ENCODE measurements at places on chromosomes 7 and 10.
A peak's percentile ranks its signal among the peaks of the same experiment; 100 is the strongest.

GRCh38 chr7:68246189-68246633 is 1249.6 kb downstream of the TYW1 start:
- no peak for DNase-seq

- DNase-seq, result no peak
Observed at GRCh38 chr10:97034958-97035769, 150.6 kb downstream of the SLIT1 start.

GRCh38 chr10:34959321-34959720 is 130.8 kb downstream of the CUL2 start:
- no peak for DNase-seq

DNA sequence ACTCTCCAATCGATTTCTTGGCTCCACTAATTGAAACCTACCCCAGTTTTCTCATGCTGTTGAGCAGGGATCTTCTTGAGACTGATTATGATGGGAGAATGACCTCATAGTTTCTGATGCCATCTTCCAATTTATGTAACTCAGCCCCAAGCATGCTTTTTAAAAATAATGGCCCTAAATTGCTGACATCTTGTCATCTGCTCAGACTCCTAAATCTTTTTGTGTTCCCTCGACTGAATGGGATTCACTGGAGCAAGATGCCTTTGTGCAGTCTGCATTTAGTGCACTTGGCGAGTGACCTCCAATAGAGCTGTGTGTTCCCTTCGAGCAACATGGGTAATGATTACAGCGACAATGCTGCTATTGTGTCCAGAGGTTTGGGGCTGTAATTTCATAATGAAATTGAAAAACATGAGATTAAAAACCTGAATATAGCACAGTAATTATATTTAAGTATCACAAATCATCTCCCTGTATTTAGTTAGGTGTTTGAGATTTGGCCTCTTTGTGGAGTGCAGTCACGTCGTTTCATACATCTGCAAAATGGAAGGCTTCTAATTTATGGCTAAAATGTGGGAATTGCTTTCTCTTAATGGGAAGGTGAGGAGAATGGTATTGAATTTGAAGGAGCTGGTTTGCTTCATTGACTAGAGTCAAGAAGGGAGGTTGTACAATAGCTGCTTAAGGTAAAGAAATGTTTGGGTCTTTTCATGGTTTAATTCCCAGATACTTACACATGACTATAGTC is 192.9 kb downstream of the AUTS2 start:
- DNase-seq, result no peak

GRCh38 chr10:48551861-48552591 is 52.8 kb downstream of the ARHGAP22 start:
- DNase-seq, result no peak

- DNase-seq, result no peak
Observed at GRCh38 chr7:55304018-55304762, 60.9 kb upstream of the LANCL2 start.

- DNase-seq, result no peak
Observed at GRCh38 chr7:2379161-2379560, 24.2 kb upstream of the CHST12 start.

DNA sequence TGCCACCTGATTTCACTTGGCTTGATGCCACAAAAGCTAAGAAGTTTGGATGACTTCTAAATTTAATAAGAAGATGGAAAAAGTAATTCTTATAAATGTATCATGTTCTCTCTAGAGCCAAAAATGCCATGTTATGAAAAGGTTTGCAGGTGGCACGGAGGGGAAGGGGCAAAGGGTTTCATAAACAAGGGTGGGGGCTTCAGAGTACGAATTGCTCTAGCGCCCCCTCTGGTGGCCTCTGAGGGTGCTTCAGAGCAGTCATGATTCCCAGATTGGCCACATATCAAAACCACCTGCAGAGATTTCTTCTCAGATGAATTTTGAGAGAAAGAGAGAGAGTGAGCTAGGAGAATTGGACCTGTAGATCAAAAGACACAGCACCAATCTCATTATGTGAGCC is 208.6 kb upstream of the YAE1 start:
- DNase-seq, result no peak

DNA sequence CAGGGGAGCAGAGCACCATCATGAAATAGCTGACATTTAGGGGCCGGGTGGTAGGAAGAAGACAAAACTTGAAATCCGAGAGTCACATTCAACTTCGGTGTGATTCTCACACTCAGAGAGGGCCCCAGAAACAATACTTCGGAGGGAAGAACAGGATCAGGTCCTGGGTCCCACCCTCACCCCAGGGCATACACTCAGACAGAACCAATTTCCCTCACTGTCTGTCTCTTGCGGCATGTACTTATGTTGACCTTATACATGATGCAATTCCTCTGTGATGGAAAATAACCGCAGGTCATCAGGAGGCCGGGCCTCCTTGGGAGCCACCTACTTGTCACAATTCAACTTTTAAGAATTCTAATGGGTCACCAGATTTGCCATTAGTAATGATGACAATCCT is 26.3 kb upstream of the HMX3 start:
- no peak for DNase-seq

GRCh38 chr10:1560535-1561192 is 176.7 kb downstream of the ADARB2 start:
- no peak for DNase-seq

- DNase-seq, result no peak
Observed at GRCh38 chr10:10642751-10643150, 374.9 kb upstream of the CELF2 start.

- no peak for DNase-seq
Observed at GRCh38 chr7:135109562-135109961, 38.3 kb upstream of the TMEM140 start.

DNA sequence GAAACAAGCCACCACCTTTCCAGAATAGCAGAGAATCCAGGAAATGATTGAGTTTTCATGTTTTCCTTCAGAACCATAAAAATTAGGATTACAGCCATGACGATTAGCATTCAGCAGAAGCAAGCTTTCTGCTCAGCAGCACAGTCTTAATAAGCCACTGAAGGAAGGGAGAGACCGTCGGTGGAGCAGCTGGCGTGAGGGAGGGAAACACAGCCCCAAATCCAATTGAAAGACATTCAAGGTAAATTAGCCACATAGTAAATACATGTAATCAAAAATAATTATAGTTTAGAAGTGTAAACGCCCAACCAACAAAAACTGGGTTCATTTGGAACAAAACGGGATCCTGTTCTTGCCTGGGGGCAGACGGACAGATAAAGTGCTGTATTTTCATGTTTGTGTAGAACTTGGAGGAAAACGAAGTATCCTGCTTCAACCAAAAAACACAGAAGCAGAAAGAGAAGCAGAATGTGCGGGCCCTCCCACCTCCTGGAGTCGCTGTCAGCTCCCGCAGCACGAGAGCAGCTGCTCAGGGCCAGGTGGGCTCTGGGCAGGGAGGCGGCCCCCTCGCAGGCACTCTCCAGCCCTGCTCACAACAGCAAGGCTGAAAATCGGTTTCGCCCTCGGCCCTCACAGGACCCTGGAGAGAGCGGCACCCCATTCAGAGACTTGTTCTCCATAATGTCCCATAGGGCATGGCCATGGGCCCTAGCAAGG is 84.9 kb downstream of the TCERG1L start:
- no peak for DNase-seq

GRCh38 chr10:130709415-130709814 is 573.2 kb downstream of the GLRX3 start:
- no peak for DNase-seq

DNA sequence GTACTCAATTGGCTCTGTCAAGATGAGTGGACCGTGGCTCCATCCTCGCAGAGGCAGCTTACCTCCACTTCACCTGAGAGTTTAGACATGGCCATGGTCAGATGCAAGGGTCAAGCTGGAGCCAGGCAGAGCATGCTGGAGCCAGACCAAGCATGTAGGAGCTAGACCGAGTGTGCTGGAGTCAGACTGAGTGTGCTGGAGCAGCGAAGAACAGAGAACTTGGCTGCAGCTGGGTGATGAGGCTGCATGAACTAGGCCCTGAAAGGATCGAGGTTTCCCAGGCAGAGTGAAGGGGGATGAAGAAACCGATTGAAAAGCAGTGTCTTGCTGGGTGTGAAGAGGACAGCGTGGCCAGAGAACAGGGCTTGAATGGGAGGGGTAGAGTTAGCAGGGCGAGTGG is 86.1 kb downstream of the MKI67 start:
- DNase-seq, result no peak

DNA sequence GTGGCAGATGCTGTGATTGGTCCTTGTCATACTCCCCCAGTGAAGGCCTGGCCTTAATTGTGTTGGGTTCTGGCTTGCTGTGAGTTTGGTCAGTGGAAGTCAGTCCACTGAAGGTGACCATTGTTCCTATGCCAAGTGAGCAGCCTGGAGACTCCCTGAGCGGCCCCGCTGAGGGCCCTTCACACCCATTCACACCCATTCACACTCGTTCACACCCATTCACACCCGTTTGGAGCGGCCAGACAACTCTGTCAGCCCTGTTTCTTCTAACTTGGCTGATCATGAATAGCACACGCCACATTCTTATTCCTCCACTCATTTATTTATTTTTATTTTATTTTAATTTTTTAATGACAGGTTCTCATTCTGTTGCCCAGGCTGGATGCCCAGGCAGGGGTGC is 61.5 kb downstream of the C10orf120 start:
- no peak for DNase-seq

- no peak for DNase-seq
Observed at GRCh38 chr10:18097524-18097923, 42.7 kb upstream of the CACNB2 start.

DNA sequence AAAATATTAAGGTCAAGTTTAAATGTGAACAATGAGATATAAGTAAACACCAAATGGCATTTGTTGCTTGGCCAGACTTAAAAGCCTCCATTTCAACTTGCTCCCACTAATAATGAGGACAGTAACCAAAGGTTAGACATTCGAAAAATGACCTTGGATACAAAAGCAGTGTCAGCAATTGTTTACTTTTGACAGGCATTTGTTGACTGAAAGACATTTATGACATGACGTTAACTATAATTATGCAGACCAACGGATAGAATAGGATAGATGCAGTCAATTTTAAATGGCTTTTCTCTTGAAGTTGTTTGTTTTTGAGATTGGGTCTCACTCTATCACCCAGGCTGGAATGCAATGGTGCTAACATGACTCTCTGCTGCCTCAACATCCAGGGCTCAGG is 6.3 kb upstream of the WNT16 start:
- no peak for DNase-seq

GRCh38 chr7:50962962-50963374 is 180.3 kb upstream of the GRB10 start:
- DNase-seq, result peak; percentile 21

- DNase-seq, result no peak
Observed at GRCh38 chr7:112226701-112227276, 20.3 kb downstream of the ZNF277 start.

- no peak for DNase-seq
Observed at GRCh38 chr10:111432588-111432987, 355.8 kb downstream of the ADRA2A start.

GRCh38 chr10:71015674-71016073 is 127.3 kb upstream of the PCBD1 start:
- no peak for DNase-seq

DNA sequence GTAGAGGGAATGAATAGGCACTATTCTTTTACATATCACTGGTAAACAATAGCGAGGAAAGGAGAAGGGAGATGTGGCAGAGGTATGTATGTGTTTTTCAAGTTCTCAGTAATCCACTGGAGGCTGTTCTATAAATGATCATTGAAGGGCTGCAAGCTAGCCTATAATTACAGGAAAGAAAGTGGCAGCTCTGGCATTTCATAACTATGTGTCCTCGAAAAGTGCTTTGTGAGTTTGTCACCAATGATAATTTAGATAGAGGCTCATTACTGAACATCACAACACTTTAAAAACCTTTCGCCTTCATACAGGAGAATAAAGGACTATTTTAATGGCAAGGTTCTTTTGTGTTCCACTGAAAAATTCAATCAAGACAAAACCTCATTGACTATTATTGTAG is 235.1 kb downstream of the FOXP2 start:
- no peak for DNase-seq

DNA sequence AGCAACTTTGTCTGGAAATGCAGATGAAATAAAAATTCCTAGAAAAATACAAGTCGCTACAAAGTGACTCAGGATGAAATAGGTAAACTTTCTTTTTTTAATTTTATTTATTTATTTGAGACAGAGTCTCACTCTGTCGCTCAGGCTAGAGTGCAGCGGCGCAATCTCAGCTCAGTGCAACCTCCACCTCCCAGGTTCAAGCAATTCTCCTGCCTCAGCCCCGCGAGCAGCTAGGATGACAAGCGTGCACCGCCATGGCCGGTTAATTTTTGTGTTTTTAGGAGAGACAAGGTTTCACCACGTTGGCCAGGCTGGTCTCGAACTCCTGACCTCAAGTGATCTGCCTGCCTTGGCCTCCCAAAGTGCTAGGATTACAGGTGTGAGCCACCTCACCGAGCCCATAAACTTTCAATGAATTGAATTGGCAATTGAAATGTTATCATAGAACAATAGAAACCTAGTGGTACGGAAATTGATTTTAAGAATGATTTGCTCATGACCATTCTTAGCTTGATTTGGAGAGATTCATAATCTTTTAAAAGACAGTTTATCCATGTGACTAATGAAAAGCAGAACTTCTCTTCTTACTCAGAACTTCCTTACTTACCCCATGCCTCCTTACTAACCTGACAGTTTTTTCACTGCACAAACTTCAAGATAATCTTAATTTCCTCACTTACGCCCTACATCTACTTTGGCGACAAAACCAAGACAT is 161.7 kb downstream of the FAM107B start:
- DNase-seq, result no peak

DNA sequence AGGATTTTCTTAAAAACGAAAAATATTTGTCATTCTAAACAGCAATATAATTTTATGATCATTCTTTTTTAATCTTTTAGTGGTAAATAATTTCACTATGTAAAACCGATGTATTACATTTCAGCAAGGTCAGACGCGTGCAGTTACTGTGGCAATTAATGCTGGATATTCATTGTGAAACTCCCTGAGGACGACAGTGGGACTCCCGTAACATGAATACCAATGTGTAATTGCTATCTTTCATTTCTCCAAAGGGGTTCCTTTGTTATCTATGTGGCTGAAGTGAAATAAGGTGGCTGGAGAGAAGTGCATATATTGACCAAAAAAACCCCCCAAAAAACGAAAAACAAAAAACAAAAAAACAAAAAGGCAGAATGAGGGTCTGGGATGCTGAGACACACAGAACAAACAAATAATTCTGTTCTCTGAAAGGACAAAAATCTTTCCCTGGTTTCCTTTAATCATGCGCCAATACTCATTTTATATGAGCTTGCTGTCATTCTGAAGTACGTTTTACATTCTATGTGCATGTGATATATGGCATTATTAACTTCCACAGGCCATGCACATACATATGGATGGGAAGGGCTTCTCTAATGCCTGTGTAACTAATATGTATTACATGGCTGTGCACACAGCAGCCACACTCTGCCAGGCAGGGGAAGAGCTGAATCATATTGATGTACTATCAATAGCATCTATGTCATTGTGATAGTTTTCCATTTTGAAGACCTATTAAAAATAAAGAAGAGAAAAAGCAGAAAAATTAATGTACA is 161.4 kb downstream of the RAPGEF5 start:
- no peak for DNase-seq

DNA sequence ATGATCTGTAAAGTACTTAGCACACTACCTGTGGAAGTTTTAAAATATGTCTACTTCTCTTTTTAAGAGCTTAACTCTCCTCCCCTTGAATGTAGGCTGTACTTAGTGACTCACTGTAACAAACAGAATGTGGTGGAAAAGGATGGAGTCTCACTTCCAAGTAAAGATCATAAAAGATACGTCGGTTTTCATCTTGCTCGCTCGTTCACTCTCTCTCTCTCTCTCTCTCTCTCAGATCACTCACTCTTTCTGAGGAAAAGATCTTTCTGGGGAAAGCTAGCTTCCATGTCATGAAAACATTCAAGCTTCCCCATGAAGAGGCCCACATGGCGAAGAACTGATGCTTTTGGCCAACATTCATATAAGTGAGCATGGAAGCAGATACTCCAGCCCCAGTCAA is 5.5 kb downstream of the CHUK start:
- no peak for DNase-seq

Measured in GM04503 (cell line).